ENCODE measurements at places on chromosomes 16 and 17.

- DNase-seq, result no peak
These were observed 17.2 kb upstream of the FOXF1 start for GRCh38 chr16:86492961-86493629.

DNA sequence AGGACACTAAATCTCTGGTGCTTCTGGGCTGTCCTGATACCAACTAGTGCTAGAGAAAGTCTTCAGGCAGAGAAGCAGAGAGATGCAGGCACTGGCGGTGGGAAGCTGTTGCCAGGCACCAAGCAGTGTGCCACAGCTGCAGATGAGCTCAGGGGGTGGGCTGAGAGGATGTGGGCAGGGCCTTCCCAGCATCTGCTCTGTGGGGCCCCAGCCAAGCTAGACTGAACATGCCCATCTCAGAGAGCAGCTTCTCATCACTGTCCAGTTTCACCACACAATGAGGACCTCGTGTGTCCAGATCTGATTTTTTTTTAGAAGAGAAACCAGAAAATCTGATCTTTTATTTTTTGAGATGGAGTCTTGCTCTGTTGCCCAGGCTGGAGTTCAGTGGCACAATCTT is 17.1 kb downstream of the PSKH1 start:
- no peak for DNase-seq

DNA sequence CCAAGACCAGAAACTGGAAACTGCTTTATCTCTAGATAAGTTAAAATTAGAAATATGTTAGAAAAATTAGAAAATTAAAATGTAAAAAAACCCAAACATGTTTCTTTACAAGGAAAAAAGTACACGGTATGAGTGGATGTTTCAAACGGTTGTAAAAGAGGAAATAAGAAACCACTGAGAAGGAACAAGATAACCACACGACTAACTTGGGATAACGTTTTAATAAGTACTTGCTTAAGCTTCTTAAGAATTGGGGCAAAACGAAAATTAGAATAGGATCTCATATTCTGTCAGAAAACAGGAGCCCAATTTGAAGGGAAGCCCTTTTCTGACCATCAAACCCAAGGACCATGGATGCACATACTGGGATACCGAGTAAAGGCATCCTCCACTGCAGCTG is 31.0 kb downstream of the MBTPS1 start:
- no peak for DNase-seq

DNA sequence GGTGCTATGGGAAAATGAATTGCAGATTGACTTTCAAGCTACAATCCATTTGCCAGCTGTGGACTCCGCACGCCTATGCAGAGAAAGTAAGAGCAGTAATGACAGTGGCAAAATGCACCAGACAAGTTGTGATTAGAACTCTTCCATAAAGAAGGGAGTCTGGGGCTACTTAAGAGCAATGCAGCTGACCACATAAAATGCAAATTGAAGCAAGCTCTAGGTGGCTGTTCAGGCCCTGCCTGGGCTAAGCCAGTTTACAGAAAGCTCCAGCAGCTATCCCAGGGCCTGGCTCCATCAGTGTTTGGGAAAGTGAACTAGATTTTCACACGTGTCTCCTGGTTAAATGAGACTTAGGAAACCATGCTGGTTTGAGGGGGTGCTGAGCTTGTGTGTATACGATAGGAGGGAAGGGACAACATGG is 2.2 kb upstream of the MAP2K6 start:
- DNase-seq, result no peak

- no peak for DNase-seq
These were observed 14.4 kb downstream of the SNN start for GRCh38 chr16:11682655-11683096.
